ENCODE measurements at places on chromosomes 3 and 15.
A peak's percentile ranks its signal among the peaks of the same experiment; 100 is the strongest.

GRCh38 chr3:129027544-129027880, 26.4 kb downstream of the EFCC1 start:
- no peak for DNase-seq

- no peak for DNase-seq
Observed at GRCh38 chr15:69119683-69120395, 40.6 kb upstream of the GLCE start.

DNA sequence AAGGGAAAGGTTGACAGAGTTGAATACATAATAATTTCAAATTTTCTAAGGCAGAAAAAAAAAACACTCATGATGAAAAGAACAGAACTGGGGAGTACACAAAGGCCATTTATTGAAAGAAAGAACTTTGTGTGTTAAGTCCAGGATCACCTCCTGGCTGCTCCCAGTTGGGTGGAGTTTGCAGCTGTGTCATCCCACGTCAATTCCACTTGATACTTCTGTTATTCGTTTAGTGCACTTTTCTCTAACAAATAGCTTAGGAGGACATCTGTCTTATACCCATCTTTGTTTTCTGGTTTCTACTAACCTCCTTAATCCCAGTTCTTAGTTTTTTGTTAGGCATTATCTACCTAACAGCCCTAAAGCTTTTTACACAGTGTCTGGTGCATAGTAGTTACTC, 44.7 kb downstream of the SGO1 start:
- no peak for DNase-seq

- peak; percentile 7 for DNase-seq
Observed at GRCh38 chr3:4712109-4712508, 219.0 kb downstream of the ITPR1 start.

- DNase-seq, result no peak
Observed at GRCh38 chr15:63447017-63447676, 57.2 kb upstream of the USP3 start.

- DNase-seq, result no peak
Observed at GRCh38 chr15:36676211-36676610, 96.8 kb downstream of the CDIN1 start.

DNA sequence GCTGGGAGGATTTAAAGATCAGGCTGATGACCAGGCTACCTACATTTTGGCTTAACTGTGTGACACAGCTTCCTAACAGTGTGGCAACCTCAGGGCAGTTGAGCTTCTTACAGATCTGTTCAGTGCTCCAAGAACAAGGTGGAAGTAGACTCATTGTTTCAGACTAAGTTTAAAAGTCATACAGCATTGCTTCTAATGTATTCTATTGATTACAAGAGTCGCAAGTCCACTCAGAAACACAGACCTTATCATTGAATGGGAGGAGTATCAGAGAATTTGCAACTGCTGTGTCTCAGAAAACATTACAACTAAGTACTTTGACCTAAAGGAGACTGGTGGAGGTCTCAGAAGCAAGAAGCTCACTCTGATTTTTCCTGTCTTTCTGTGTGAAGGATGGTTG, 579.5 kb upstream of the TGFBR2 start:
- DNase-seq, result no peak

DNA sequence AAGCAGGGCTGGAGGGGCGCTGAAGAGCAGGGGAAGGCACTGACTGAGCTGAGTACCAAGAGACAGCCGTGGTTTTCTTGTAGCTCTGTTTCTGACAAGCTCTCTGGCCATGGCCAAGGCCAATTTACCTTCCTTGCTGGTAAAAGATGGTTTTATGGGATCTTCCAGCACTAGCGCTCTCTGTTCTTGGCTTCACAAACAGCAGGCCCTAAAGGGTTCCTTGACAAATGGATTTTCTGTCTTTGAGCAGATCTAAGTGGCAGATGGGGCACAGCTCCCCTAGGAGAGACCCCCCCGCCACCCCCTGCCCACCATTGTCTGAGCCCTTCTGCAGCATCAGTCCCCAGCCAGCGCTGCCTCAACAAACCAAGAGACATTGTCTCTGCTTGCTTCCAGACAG, 66.6 kb downstream of the GAP43 start:
- DNase-seq, result no peak

DNA sequence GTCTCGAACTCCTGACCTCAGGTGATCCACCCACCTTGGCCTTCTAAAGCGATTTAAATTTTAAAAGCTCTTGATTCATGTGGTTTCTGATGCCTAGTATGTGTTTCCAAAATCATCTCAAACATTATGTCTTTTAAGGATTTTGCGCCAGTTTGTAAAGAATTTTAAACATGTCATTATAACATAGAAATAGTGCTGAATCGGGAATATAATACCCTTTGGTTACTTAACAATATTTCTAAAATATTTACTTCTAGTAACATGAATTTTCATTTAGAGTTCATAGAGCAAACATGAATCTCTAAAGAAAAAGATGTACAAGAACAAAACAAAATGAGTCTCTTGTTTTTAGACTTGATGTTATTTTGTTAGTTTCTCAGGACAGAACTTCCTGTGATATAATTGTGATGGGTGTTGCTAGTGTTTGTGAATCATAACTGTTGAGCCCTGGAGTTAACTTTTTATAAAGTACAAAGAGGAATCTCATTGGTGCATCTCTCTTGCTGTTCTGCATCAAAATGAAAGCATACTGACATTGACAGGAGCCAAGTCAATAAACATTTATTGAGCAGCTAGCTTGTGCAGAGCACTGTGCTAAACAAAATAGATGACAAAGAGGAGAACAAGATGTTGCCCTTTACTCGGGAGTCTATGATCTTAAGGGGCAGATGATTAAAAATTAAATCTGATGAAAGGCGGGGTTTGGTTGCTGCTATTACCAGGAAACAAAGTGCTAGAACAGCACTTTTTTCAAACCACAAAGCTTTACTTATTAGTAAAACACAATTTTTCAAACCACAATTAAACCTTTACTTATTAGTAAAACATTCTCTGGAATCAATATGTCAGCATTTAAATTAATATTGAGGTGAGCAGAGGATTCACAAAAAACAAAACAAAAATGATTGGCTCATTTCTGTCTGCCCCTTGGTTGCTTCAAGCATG, 73.4 kb downstream of the MME start:
- no peak for DNase-seq

All from foreskin fibroblast (primary cell).